ENCODE measurements at places on chromosomes 1 and 21.

DNA sequence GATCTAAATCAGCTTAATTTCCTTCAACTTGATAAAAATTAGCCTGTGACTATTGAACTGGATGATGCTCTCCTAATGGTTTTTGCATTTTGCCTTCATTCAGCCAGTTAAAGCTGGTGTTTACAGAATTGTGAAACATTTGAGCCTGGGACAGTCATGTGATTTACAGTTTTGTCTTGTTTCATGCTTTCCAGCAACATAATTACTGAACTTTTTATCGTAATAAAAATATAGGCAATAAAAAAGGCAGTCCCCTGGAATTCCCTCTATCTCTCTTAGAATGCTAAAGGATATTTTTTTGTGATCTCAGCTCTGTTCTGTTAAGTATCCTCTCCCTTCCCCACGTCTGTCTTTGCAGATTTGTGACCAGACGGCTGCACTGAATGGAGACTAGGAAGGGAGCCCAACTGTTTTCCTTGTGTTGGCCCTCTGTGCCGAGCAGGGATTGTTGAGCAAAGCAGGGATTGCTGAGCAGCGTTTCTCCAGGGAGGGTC lies 70.3 kb upstream of the RGL1 start:
- no peak for DNase-seq

GRCh38 chr1:150234309-150234565 lies 1.7 kb downstream of the ANP32E start:
- DNase-seq: no peak

DNA sequence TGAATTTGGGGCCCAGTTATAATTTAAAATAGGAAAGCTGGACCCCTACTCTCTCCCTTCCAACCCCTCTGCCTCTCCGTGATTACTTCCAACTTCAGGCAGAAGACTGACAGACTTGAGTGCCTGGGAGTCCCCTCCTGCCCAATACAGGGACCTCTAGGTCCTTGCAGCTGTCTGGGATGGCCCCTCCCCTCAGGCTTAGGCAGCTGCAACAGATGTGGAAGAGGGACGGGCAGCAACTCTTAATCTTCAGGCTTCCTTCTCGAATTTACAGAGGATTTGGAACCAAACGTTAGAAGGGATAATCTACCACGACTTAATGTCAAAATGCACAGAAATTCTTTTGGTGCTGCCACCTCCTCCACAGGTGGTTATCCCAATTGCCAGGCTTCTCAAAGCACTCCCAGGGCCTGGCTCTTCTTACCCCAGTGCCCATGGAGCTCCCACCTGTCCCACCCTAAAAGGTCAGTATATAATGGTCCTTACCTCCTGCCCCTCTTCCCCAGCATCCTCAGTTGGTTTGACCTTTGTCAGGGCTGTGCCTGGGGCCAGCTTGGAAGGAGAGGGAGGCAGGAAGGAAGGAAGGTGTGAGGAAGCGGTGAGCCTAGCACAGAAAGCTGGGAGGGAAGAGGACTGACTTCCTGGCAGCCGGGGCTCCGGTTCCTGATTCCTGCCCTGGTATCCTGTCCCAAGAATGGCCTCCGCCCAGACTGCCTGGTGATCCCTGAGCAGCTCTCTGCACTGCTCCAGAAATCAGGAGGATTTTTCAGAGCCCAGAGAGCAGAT lies 2.8 kb downstream of the PEA15 start:
- no peak for DNase-seq

GRCh38 chr1:38474738-38475623 lies 384.6 kb downstream of the RRAGC start:
- no peak for DNase-seq

- DNase-seq: no peak
Measured at GRCh38 chr1:32897082-32898049, 3.8 kb downstream of the TMEM54 start.

GRCh38 chr1:203229471-203230135 lies at the start of gene CHIT1:
Gene CHIT1 (minus strand): TSS chr1:203229673. CDS start chr1:203229636, 37 bp downstream.
- no peak for DNase-seq

DNA sequence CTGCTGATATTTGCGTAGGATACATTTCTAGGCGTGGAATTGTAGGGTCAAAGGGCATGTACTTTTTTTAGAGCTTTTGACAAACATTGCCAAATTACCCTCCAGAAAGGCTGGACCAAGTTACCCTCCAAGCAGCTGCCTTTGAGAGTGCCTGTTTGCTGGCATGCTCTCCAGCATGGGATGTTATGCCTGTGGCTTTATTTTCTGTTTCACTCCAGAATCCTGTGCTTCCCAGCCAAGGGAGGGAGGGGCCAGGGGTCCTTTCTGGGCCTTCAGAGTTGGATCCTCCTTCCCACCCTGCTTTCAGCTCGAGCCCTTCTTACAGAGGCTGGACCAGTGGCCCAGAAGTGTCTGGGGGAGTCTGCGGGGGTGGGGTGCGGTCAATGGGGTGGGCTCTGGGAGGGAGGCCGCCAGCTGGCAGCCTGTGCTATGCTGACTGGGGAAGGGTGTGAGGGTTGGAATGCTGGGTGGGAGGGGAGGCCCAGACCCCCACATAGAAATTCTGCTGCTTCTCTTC lies 81.2 kb downstream of the EPHB2 start:
- DNase-seq: no peak

DNA sequence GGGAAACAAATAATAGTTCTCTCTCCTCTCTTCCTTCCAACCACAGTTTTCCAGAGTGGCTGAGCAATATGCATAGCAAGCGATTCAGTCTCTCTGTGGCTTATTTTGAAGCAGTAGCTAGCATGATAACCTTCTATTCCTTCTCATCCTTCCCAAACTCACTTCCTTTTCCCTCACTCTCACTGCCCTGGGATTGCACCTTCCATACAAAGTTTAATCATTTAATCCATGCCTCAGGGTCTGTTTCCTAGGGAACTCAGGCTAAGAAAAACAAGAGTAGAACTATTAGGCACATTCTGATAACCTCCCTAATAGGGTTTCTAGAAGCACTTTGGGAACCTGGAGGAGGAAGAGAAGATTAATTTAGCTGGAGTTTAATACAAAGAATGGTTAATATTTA lies 97.7 kb upstream of the S1PR1 start:
- DNase-seq: peak; percentile 1

DNA sequence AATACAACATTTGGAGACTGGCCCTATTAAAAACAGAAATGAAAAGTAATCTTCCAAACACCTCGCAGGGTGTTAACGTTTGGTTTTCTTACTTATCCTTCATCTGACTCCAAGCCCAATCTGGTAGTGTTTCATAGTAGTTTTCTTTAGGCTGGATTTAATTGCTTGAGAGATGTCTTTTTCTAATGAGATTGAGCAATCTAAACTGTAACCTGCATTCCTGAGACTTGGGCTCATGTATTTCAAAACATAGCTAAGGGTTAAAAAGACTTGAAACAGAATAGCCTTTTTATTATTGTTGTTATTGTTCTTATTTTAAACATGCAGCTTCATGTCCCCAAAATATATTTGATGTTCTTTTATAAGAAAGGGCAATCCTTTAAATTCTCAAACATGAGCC lies 278.9 kb downstream of the TGFB2 start:
- DNase-seq: no peak

DNA sequence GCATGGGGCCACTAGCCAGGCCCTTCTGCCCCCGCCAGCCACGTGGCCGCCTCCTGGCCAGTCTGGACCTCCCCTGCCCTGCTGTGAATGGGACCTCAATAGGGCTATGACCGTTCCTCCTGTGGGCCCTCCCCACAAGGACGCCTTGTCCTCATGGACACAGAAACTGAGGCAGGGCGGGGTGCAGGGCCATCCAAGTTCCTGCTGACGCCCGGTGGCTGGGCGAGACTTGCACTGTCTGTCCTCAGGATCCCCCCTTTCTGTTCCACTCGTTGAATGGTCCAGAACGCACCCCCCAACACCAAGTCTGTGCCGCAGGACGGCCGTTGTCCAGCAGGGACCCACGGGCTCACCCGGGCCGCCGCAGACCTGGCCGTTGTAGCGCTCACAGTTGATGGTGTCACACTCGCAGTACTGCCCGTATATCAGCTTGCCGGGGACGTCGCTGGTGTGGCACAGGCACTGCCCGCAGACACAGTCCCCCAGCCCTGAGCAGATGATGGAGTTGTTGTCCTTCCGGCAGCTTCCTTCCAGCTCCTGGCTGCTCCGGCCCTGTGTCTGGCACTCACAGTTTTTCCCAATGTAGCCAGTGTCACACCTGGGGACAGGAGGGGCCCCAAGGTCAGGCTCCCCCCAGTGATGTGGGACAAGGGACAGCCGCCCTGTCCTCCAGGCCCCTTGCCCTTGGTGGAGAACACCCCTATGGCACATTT lies 16.3 kb upstream of the PTTG1IP start:
- no peak for DNase-seq

DNA sequence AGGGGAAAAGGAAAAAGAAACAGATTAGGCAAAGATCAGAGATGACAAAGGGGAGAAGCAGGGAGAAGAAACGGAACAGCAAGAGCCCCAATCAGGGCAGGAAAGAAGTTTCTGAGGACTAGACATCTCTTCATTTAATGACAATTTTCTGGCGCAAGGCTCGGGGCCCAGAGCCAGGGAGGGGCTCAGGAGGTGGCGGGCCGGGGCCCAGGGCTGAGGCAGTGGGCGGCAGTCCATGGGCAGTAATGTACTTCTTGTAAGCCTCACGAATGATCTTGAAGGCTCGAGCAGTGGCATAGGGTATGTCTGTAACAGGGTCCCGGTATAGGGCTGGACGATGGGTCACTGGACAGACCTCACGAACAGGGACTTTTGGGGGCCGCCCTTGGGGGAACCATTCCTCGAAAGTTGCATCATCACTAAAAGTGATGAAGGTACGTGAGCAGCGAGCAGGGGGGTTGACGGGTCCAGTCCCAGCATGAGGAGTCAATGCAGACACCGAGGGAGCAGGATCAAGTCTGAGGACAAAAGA lies 799 bp upstream of the TMOD4 start:
- no peak for DNase-seq

- DNase-seq: no peak
Measured at GRCh38 chr1:164914208-164914607, 355.2 kb downstream of the PBX1 start.

DNA sequence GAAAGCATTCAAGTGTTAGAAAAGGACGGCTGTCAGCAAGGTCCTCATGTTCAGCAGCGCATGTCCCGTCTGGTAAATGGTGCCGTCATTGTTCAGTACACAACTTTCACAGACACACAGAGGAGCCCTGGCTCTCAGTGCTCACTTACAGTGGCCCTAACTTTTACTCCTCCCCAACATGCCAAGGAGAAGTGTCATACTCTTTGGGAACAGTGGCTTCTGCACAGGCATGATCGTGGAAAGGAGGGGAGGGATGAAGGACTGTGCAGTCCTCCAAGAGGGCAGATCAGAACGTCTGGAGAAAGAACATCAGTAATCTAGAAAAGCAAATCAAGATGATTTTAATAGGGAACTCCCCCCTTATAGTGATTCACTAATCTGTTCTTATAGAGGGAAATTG lies 3.8 kb upstream of the GRHL3 start:
- DNase-seq: no peak

DNA sequence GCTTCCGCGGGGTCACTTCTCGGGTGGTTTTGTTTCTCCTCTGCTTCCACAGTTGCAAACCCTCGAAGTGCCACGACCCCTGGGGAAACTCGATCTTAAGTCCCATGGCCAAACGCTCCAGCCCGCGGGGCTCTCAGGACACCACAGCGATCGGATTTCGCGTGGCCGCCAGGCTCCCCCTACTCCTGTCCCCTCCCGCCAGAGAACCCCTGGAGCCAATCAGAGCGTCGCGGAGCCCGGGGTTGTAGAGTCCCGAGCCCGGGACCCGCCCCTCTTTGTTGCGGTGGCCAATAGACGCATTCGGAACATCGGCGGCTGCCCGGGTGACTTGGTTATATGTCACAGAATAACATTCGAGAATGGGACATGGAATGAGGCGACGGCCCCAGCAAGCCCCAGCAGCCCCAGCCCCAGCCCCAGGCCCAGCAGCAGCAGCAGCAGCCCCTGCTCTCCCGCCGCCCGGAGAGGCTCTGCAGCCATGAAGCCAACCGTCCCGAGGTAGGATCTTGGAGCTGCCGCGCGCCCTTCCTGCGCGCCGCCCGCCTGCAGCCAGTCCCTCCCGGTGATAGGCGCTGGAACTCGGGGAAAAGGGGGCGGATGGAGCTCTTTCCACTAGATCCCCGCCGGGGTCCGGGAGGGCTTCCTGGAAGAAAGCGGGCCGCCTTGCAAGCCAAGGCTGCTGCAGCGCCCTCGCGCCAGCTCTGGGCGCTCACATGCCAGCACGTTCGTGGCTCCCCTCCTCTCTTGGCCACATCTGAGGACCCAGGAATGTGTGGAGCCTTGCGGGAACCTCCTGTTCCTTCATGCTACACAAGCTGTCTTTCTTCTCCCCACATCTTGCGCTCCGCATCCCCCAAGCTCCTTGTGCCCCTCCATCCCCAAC lies at the start of gene VASH2:
Gene VASH2, plus strand, starts transcription at position 299 of the 883 bp plus-strand sequence. CDS start 1,002 bp downstream, outside the sequence.
- peak; percentile 10 for DNase-seq

DNA sequence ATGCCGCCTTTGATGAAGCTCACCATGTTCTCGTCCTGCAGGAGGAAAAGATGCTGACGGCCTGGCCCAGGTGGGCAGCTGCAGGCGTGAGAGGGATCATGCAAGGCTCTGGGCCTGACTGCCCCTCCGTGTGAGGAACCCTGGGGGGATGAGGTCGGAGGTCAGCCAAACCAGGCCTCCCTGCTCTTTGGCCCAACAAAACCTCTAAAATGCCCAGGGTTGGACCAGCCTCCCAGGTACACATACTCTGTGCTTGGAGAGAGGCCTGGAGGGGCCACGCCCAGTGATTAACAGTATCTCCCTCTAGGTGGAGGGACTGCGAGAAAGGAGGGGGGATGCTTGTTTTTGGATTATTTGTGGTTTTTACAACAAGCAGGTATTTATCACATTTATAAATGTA lies 21.1 kb downstream of the TTC39A start:
- DNase-seq: no peak

- no peak for DNase-seq
Measured at GRCh38 chr1:10283318-10283984, 73.1 kb downstream of the KIF1B start.

- no peak for DNase-seq
Measured at GRCh38 chr1:1356796-1357401, 1.5 kb downstream of the MXRA8 start.

GRCh38 chr1:50368179-50369007 lies 54.9 kb downstream of the DMRTA2 start:
- DNase-seq: no peak

DNA sequence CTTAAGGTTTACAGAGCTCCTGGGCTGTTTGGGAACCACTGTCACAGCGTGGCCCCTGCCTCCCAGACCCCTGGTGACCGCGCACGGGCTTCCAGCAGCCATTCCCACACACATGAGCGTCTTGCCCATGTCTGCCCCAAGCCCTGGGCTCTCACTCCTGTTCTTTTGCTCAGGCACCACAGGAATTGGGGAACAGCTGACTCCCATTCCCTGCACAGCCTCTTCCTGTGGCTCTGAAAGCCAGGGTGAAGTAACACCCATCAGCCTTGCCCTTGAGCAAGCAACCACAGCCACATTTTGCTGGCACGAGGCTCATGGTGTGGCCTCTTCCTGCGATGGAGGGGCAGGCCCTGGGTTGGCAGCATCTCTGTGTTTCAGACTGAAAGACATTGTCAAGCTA lies 14.3 kb upstream of the GPR157 start:
- DNase-seq: no peak

- peak; percentile 49 for DNase-seq
Measured at GRCh38 chr1:12435639-12436344, 182.2 kb downstream of the DHRS3 start.

GRCh38 chr1:40750451-40750908 lies 33.1 kb upstream of the KCNQ4 start:
- DNase-seq: no peak

- no peak for DNase-seq
Measured at GRCh38 chr1:8674912-8675311, 142.5 kb downstream of the RERE start.

- DNase-seq: no peak
Measured at GRCh38 chr1:36175137-36176095, 19.5 kb downstream of the MAP7D1 start.

- DNase-seq: no peak
Measured at GRCh38 chr1:106289265-106289928, 767.1 kb upstream of the PRMT6 start.

Data from COLO829 (cell line).